ENCODE measurements at places on chromosomes 2 and 18.

- DNase-seq = no peak
These were observed 28.7 kb upstream of the IL1RL1 start for GRCh38 chr2:102282678-102283091.

DNA sequence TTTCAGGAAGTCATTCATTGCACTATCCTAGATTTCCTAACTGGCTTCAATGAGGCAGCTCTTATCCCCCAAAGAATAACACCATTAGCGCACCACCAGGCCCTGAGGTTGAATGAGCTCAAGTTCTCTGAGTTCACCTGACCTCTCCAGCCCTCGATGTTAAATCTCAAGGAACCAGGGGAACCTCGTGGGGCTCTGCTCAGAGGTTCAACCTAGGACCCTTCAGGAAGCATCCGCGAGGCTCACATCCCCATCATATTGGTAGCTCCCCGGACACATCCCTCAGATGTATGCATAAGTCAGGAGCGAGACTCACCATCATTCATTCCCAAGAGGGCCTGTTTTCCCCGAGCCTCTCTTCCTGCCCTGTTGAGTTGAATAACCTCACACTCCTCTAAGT is 145.6 kb upstream of the KLHL29 start:
- DNase-seq = no peak

GRCh38 chr2:158477202-158477601 is 20.4 kb downstream of the PKP4 start:
- DNase-seq = no peak

- no peak for DNase-seq
These were observed 7.3 kb downstream of the LYPD1 start for GRCh38 chr2:132662732-132663131.

DNA sequence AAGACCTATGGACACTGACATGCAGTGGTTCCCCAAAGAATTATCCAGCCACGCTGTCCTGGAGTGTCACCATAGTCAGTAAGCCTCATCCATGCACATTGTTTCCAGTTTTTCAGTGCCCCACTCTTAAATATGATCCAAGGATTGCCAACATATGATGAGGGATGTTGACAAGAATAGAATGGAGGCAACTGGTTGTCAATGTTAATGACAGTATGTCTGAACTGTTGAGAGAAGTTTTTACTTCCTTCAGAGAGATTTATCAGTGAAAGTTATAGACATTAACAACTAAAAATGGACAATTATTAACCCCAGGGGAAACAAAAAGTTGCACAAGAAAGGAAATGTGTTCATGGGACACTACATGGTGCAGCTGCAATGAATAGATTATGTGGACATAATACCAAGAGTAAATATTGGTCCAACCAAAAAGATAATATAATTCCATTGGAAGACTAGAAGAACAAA is 69.9 kb downstream of the CYP26B1 start:
- DNase-seq = no peak

DNA sequence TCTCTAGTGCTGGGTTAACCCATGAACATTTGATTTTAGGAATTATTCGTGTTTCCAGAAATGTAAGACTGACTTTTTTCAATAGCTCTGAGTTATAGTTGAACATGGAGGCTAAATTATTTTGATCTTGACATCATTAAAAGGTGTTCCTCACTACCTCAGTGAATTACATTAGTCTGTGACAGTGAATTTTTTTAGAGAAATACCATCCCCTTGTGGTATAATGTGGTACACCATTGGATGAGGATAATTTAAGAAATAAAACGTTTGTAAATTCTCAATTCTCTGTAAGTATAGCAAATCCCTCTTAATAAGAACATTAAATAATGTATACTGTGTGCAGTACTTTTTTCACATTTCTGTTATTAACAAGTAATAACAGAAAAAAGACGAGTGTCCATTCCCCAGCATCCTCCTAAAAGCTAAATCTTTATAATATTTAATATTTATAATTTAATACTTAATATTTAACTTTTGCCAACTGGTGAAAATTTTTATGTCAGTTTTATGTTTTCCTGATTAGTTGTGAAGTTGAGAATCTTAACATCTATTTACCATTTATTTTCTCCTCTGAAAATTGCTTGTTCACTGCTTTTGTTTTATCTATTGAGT is 70.3 kb upstream of the CWC22 start:
- no peak for DNase-seq

DNA sequence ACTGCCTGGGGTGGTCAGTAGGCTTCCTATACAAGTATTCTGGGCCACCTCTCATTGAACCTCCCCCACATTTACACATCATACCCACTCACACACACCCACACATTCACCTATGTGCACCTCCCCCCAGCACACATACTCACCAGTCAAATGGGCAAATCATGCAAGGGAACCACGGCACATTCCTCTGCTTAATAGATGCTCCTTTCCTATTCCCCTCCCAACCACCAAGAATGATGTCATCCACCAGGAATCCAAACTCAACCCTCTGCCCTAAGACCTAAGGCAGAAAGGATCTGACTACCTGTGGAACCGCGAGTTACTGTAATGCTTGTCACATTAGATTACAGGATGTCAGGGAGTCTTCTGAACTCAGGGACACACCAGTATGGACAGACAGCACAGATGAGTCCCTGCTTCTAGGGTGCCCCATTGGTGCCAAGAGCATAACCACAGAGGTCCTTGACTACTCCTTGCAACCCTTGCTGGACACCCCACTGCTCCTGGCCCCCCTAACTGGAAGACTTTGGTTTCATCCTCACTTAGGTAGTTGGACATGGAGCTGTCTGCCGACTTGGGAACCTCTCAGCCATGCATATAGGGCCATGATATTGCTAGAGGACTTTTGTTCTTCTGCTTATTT is 21.5 kb upstream of the CAB39 start:
- no peak for DNase-seq

- DNase-seq = no peak
These were observed 611 bp downstream of the NOL10 start for GRCh38 chr2:10688921-10689807.

- DNase-seq = no peak
These were observed 51.2 kb downstream of the WDR75 start for GRCh38 chr2:189492451-189492850.

GRCh38 chr18:12005538-12006487 is 24.5 kb downstream of the IMPA2 start:
- DNase-seq = no peak

DNA sequence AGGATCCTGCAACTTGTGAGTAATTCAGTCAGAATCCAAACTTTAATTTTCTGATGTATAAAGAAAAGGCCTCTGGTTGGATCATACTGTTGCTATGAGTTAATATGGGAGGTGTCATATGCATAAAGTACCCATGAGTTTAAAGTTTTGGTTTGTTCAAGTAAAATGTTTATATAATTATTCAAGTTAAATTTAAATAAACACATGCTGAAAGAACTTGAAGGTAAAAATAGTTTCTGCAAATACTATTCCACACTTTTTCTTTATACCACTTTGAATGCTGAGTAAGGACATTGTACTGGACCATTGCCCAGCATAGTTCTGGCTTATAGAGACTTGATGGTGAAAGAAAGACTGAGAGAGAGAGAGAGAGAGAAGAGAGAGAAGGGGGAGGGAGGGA is 30.7 kb downstream of the PKP4 start:
- DNase-seq = no peak

- DNase-seq = no peak
These were observed 36.6 kb upstream of the VIT start for GRCh38 chr2:36659872-36660312.

DNA sequence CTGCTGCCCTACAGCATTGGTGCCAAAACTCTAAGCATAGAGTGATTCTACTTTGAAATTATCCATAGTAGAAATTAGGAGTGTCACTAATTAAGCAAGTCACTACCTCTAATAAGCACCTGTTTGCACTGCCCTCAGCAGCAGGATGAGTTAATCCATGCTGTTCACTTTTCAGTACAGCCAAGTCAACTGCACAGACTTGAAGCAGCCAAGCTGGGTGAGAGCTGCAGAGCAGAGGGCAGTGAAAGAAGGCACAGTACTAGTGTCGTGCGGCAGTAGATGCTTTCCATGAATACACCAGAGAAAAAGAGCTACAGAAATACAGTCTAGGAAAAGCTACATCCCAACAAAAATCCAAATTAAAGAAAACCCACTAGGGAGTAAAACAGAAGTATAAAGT is 98.6 kb downstream of the RAPH1 start:
- no peak for DNase-seq

- DNase-seq = no peak
These were observed 229.9 kb downstream of the TTC32 start for GRCh38 chr2:19671916-19672315.

- DNase-seq = no peak
These were observed 1.6 kb downstream of the PKDCC start for GRCh38 chr2:42049221-42050009.

DNA sequence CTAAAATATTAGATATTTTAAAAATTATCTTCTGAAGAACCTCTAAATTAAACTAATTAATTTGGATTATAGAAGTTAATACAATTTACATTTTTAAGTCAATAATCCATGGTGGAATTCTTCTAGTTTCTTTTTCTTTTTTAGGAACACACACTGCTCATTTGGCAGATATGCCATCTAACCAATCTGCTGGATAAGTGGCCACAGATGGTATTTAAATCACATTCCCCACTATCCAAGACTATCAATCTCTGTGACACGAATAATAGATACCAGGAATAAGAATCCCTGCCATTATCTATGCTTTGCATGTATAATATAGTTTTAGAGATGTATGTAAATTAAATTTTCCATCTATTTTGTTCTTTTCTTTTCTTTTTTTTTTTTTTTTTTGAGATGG is 58.5 kb downstream of the CABYR start:
- DNase-seq = no peak

GRCh38 chr2:85951351-85952067 is 62.7 kb upstream of the ST3GAL5 start:
- no peak for DNase-seq

- DNase-seq = no peak
These were observed 6.7 kb downstream of the IL1R1 start for GRCh38 chr2:102149243-102149642.

- DNase-seq = no peak
These were observed 344.9 kb downstream of the LPIN1 start for GRCh38 chr2:12091201-12091806.

- no peak for DNase-seq
These were observed 4.4 kb upstream of the VPS54 start for GRCh38 chr2:64023485-64024258.

GRCh38 chr2:75736276-75736675 is 25.6 kb upstream of the GCFC2 start:
- no peak for DNase-seq

DNA sequence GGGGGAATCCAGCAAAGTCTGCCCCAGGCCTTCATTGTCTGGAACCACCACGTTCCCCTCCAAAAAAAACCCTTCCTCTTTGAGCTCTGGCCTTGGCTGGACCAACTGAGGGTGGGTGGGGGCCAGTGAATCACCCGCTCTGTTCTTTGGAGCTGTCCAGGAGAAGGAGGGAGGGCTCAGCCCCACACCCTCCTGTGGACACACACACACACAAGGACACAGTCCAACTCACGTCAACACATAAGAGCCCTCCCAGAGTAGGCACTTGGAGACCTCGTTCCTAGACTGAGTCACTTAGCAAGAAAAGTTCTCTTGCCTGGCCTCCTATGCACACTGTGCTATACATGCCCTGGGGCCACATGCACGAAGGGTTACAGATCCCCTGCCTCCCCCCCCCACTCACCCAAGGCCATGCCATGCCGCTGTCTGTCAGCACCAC is 1.2 kb upstream of the TNS1 start:
- no peak for DNase-seq

GRCh38 chr2:148756292-148756975 is 111.9 kb downstream of the EPC2 start:
- no peak for DNase-seq

- DNase-seq = no peak
These were observed 158.4 kb downstream of the RNF152 start for GRCh38 chr18:61734396-61734795.

DNA sequence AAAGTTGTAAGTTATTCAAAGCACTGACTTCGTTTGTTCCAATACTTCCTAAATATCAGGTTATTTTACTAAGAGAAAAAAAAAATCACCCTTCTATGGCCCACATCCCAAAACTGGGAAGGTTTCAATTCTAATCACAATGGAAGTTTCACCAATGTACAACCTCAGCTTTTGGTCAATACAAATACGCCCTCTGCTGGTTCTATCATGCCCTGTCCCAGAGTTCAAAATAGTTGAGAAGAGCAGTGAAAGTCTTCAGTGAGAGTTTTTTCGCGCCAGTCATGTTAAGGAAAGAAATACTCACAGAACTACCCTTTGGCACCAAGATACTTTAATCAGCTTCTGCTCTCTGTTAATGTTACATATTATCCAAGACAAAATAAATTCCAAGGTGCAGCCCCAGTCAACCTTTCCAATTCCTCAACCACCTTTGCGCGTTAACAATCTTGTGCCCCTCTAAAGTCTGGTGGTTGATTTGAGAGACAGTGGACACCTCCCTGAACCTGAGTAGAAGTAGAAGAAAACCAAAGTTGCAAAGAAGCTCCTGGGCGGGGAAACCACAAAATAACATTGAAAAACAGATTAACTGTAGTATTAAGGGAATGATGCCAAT is 59.9 kb downstream of the SUMO1 start:
- no peak for DNase-seq

GRCh38 chr18:33873112-33873511 is 295.1 kb downstream of the ASXL3 start:
- no peak for DNase-seq

GRCh38 chr2:8821276-8822217 is 15.9 kb downstream of the KIDINS220 start:
- DNase-seq = no peak

- no peak for DNase-seq
These were observed 37.3 kb upstream of the DNAH7 start for GRCh38 chr2:196105951-196106350.

- no peak for DNase-seq
These were observed 45.7 kb upstream of the FAM171B start for GRCh38 chr2:186648130-186648529.

- DNase-seq = no peak
These were observed 21.6 kb upstream of the C2orf42 start for GRCh38 chr2:70212298-70212932.

- DNase-seq = no peak
These were observed 32.4 kb upstream of the YWHAQ start for GRCh38 chr2:9663008-9663879.

DNA sequence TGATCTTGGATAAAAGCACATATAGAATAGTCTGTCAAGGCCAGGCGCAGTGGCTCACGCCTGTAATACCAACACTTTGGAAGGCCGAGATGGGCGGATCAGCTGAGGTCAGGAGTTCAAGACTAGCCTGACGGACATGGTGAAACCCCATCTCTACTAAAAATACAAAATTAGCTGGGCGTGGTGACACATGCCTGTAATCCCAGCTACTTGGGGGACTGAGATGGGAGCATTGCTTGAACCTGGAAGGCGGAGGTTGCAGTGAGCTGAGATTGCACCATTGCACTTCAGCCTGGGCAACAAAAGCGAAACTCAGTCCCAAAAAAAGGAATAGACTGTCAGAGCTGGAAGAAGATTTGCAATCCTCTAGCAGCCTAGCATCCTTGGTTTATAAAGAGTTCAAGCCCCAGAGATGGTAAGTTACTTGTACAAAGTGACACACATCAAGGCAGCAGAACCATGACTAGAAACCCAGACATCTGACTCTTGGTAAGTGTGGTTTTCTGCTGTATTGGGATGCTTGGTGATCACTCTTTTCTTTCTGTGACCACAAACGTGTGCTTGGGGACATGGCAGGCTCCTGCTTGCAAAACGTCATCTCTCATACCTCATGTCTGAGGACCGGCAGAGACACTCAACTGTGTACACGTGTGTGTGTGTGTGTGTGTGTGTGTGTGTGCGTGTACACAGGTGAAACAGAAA is 69.0 kb downstream of the OSBPL6 start:
- no peak for DNase-seq

Measured in activated CD8-positive, alpha-beta memory T cell treated with anti-CD3 and anti-CD28 coated beads for 1 hour (primary cell).